HT1080 (cell line): ENCODE measurements at places on chromosomes 5 and 9.

DNA sequence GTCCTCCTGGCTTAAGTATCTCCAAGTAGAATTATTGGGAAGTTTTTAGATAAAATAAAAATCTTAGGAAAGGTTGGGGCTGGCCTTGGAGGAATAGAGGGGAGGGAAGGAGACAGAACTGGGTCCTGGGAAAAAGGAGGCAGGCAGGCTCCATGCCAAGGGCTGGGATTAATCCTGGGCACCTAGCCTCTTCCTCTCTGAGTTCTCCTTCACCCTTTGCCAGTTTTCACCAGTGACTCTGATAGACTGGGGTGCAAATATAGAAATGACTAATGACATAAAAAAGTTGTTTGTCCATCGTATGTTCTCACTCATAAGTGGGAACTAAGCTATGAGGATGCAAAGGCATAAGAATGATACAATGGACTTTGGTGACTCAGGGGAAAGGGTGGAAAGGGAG lies 81.9 kb downstream of the RMI1 start:
- DNase-seq = peak; percentile 38

GRCh38 chr5:77285251-77285841 lies 74.9 kb downstream of the PDE8B start:
- DNase-seq = no peak

GRCh38 chr5:87053146-87053545 lies 214.5 kb upstream of the RASA1 start:
- no peak for DNase-seq

- no peak for DNase-seq
Observed at GRCh38 chr9:121122246-121123032, 47.7 kb downstream of the CNTRL start.

- no peak for DNase-seq
Observed at GRCh38 chr9:91886414-91887076, 63.5 kb downstream of the ROR2 start.

DNA sequence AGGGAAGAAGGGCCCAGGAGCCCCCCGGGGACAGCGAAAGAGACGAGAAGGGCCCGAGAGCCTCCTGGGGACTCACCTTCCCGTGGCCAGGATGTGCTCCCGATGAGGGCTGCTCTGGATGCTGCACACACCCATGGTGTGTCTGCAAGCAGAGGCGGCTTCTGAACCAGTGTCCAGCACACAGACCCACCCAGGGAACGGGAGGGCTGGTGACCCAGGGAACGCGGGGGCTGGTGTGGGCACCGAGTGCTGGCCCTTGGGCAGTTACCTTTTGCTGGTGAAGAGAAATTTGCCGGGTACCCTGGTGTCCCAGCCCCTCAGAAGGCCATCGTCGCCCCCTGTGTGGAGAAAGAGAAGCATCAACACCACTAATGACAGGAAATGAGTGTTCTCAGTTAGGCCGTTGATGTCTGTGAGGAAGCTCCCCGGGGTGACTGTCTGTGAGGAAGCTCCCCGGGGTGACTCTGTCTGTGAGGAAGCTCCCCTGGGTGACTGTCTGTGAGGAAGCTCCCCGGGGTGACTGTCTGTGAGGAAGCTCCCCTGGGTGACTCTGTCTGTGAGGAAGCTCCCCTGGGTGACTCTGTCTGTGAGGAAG lies 13.2 kb downstream of the MRPL41 start:
- no peak for DNase-seq

DNA sequence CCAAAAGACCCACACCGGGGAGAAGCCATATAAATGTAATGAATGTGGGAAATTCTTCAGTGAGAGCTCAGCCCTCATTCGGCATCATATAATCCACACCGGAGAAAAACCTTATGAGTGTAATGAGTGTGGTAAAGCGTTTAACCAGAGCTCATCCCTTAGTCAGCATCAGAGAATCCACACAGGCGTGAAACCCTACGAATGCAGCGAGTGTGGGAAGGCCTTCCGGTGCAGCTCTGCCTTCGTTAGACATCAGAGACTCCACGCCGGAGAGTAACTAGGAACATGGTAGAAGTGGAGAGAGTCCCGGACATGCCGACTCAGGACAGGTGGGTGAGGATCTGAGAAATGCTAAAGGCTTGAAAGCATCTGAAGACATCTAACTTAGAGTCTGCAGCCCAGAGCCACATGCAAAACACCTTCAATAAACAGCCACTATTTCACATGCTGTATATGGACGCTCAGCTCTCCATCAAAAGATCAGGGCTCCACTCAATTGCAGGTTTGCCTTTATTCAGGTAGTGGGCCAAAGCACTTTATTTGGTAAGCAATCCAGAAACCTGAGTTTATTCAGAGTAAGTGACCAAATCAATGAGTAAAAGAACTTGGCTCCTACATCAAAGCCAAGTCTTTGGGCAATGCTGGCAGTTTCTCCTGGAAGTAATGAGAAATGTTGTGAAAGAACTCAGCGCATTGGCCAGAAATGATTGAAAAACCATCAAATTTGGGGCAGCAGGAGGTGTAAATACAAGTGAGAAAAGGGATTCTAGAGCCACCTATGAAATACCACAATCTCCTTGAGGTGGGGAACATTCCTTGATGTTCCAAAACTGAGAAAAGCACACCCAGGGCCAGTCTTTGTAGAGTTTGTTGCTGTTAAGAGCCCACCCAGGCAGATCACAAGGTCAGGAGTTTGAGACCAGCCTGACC lies 6.0 kb downstream of the RPL12 start:
- DNase-seq = peak; percentile 51

GRCh38 chr5:66807743-66808142 lies 211.6 kb downstream of the MAST4 start:
- peak; percentile 76 for DNase-seq

GRCh38 chr5:167580608-167581007 lies 710.8 kb upstream of the WWC1 start:
- no peak for DNase-seq

- DNase-seq = no peak
Observed at GRCh38 chr9:19998823-19999455, 210.1 kb upstream of the SLC24A2 start.

GRCh38 chr9:91720313-91720712 lies 229.7 kb downstream of the ROR2 start:
- no peak for DNase-seq

DNA sequence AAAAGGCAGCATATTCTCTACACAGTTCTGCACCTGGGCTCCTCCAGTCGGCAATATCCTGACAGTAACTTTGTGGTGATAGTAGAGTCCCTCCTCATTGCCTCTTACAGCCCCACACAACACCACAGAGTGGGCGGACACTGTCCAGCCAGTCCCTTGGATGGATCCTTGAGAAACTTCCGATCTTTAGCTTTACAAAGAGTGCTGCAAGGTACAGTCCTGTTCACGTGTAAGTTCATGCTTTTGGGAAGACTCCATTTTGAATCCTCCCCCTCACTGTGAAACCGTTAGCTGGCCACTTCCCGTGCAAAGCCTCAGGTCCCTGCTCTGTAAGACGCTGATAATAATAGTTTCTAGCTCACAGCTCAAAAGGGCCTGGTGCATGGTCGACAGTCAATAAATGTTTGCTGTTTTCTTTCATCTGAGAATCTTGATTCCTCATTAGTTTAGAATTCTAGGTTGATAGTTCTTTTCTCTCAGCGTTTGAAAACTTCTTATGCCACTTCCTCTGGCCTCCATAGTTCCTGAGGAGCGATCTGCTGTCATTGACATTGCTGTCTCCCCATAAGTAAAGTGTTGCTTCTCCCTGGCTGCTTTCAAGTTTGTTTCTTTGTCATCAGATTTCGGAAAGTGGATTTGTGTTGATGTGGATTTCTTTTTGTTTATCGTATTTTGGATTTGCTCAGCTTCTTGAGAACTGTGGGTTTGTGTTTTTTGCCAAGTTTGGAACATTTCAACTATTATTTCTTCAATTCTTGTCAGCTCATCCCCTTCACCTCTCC lies 82.9 kb downstream of the COL23A1 start:
- no peak for DNase-seq

DNA sequence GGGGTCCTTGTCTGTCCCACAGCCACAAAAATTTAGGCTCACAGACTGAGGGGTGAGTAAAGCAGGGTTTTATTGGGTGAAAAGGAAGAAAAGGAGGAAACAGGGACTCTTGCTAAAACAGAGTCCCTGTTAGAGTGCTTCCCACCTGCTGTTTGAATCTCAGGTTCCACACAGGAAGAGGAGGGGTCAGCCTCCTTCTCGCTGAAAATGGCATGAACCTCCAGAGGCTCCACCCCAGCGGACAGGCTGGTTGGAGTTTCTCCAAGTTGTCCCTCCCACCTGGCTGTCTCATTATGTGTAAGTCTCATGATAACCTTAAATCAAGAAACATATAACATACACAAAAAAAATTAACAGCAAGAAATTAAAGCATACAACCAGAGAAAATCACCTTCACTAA lies 28.3 kb upstream of the UHRF2 start:
- peak; percentile 12 for DNase-seq

DNA sequence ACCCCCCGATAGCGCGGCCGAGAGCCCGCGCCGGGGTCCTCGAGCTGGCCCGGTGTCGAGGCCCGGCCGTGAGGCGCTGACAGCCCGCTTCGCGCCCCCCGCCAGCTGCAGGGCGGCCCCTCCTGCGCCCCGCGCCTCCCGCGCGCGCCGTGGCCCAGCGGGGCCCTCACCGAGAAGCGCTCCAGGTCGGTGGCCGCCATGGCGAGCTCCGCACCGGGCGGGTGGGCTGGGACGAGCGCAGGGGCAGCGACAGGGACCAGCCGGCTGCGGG lies 166 bp downstream of the SEPTIN8 start:
- no peak for DNase-seq

DNA sequence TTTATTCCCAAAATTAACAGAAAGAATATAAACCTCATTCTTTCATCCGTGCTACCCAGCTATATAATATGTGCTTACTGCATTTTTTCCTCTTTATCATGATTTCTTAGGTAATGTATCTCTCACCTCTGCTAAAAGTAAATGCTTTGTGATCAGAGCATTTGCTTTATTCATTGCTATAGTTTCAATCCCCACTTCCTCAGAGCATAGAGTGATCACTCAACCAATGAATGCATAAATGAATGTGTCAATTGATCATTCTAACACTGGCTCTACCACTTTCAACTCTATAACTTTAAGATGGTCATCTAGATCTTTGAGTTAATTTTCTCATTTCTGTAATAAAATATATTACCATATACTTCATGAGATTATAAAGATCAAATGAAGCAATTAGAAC lies 719.2 kb downstream of the CETN3 start:
- DNase-seq = no peak

DNA sequence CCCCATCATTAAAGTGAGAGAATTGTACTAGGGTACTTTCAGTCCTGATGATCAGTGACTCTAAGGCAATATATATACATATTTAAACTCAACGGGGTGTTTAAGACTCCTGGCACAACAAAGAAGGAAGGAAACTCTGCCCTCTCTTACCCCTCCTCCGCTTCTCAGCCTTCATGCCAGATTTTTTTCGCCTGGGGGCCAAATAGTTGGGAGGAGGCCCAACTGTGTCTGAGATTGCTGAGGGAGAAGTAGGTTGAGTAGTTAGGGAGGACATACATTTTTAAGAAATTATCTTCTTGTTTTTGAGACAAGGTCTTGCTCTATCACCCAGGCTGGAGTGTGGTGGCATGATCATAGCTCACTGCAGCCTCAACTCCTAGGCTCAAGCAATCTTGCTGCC lies 127.7 kb upstream of the SHB start:
- no peak for DNase-seq

- peak; percentile 20 for DNase-seq
Observed at GRCh38 chr5:152113401-152113800, 188.8 kb upstream of the GLRA1 start.

GRCh38 chr9:138060365-138060764 lies 182.8 kb downstream of the CACNA1B start:
- DNase-seq = no peak

DNA sequence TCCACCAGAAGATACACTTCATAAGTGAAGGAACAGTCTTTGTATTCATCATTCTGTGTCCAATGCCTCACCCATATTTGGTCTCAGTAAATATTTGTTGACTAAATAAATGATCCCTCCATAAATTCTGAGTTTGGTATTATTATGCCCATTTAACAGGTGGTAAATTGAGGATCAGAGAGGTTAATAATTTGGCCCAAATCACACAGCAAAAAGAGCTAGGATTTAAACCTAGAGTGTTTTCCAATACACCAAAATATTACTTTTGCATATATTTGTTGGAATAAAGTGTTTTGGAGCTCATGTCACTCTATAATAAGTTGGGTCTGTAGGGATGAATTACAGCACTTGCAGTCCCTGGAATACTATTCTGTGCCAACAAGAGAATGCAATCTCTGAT lies 470.3 kb downstream of the ARHGEF28 start:
- DNase-seq = no peak

GRCh38 chr5:84436866-84437265 lies 52.2 kb upstream of the EDIL3 start:
- DNase-seq = no peak

DNA sequence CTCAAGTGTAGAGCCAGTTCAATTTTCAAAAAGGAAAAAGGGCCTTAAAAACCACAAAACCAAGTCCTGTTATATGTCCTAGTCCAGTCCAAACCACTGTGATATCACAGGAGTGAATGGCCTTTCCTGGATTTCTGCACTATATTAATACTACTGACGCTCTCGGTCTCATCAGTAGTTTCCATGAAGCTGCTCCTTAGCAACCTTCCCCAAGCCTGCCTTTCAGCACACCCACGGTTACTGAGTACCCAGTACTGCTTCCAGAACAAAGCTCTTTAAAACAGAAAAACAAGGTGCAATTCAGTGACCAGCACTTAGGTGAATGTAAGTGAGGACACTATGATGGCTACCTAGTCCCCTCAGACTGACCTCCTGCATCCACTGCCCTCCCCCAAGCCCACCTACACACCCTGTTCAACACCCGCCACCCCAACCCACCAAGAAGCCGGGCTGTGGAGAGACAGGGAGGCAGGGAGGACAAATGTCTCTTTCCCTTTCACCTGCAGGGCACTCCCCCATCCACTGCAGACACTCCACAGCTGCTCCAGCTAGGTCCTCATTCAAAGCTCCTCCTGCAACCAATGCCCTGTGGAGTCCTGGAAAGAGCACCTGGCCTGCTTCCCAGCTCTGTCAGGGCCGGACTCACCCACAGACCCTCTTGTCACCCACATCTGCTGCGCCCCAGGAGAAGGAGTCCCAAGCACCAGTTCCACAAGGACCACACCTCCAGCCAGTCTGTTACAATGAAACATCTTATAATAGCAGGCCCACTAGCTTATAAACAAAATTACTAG lies 25.9 kb downstream of the PSMB7 start:
- DNase-seq = no peak

DNA sequence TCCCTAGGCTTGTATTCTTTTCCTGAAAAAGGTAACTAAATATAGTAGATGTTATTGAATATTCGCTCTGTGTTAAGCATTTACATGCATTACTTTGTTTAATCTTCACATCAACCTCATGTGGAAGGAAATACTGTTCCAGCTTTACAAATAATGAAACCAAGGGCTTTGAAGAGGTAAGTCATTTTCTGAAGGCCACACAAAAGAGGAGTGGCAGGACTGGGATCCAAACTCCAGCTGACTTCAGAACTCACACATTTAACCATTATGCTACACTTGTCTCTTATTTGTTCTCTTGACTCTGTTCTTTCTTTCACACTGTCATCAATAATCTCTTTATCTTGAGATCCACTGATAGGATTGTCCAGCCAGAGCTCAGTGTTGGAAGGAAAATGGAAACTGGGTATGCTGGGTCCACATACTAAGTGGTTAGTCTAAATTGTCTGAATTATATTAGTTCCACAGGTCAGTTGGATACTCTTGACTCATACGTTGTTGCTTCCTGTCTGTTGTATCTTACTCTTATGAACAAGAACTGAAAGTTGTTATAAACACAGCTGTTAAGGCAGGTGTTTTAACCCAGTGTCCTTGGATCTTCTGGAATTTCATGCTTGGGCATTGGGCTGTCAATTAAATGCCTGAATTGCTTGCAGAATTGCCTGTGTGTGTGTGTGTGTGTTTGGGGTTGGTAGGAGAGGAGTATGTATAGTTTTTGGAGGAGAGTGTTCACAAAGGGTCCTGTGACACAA lies 65.6 kb downstream of the TLE4 start:
- peak; percentile 9 for DNase-seq
